Cardiac fibroblast (primary cell): ENCODE measurements at places on chromosomes 16 and 17.

- no peak for DNase-seq
Observed at GRCh38 chr17:31745964-31746600, 113.0 kb downstream of the COPRS start.

GRCh38 chr16:68247400-68247799 lies 2.2 kb downstream of the PLA2G15 start:
- no peak for DNase-seq

- DNase-seq = no peak
Observed at GRCh38 chr17:82031303-82031884, at the start of gene RAC3. Gene RAC3, plus strand, starts transcription at chr17:82031678. Its CDS starts 84 bp downstream, at chr17:82031762.

DNA sequence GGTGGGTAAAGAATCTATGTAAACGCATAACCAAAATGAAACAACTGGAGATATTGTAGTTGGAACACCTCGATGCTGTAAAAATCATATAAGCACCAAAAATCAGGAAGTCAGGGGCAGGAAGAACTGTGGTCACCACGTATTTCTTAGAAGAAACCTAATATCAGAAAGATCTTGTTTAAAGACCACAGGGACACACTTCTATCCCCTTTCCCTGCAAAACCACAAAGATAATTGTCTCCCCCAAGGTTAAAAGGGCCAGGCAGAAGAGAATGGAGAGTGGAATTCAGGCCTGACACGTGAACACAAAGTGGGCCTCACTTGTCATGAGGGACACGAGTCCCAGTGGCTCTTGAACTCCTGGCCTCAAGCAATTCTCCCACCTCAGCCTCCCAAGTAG lies 68.1 kb downstream of the GSG1L start:
- no peak for DNase-seq

DNA sequence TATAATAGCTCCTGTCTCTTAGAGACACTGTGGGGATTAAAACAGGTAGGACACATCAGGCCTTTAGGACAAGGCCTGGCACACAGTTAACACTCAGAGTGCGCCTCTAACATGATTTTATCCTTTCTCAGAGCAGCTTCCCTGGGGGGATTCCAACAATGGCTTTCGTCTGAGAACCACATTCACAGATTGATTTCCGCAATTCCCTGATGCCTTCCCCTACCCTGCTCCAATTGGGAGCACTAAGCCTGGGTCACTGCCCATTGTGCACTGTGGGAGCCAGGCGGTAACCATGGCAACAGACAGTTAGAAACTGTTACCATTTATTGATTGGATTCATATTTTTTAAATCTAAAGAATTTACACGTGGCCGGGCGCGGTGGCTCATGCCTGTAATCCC lies 5.9 kb upstream of the ALKBH5 start:
- DNase-seq = no peak
